Activated CD4-positive, alpha-beta T cell treated with anti-CD3 and anti-CD28 coated beads, Interleukin-2, amount 10 ng/mL, durations not matched to agents 7 days and 5 days (primary cell): ENCODE measurements at places on chromosomes 16 and 17.

- DNase-seq: no peak
These were observed 610 bp downstream of the C16orf74 start for GRCh38 chr16:85750146-85750826.

DNA sequence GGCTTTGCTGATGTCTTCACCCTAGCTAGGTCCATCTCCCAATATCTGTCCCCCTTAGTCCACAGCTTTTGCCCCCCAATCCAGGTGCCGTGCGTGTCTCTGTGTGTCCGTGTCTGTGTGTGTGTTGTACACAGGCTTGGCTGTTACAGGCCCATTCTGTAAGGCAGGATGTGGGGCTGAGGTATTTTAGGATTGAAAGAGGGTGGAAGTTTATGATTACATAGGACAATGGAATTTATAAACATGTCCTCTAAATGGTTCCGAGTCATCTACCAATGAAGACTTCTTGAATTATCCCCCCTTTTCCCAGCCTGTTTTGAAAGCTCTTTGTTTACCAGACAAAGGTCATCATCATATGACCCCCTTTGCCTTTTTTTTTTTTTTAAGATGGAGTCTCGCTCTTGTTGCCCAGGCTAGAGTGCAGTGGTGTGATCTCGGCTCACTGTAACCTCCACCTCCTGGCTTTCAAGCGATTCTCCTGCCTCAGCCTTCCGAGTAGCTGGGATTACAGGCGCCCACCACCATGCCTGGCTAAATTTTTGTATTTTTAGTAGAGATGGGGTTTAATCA, 21.9 kb downstream of the ACE start:
- DNase-seq: no peak

GRCh38 chr16:8764525-8765250, 32.8 kb downstream of the TMEM186 start:
- no peak for DNase-seq

GRCh38 chr16:89039756-89040155, 53.9 kb upstream of the ACSF3 start:
- no peak for DNase-seq

DNA sequence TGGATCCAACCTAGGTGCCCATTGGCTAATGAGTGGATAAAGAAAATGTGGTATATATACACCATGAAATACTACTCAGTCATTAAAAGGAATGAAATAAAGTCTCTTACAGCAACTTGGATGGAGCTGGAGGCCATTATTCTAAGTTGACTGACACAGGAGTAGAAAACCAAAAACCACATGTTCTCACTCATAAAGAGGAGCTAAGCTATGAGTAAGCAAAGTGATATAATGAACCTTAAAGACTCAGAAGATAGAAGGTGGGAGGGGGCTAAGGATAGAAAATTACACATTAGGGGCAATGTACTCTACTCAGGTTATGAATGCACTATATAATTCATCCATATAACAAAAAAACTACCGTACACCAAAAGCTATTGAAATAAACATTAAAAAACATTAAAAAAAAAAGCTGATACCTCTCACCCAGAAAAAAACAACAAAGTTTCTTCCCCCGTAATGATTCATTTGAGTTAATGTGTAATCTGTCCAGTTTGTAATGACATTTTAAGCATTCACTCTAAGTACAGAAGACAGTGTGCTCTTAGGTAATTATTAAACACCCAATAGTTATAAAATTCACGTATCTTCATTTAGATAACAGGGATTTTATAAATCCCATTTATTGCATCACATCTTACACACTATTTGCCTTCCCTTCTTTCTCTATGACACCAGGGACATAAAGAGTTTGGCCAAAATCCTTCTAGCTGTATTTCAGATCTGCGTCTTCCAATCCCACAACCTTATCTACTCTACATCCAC, 941.5 kb downstream of the CDH11 start:
- DNase-seq: no peak

DNA sequence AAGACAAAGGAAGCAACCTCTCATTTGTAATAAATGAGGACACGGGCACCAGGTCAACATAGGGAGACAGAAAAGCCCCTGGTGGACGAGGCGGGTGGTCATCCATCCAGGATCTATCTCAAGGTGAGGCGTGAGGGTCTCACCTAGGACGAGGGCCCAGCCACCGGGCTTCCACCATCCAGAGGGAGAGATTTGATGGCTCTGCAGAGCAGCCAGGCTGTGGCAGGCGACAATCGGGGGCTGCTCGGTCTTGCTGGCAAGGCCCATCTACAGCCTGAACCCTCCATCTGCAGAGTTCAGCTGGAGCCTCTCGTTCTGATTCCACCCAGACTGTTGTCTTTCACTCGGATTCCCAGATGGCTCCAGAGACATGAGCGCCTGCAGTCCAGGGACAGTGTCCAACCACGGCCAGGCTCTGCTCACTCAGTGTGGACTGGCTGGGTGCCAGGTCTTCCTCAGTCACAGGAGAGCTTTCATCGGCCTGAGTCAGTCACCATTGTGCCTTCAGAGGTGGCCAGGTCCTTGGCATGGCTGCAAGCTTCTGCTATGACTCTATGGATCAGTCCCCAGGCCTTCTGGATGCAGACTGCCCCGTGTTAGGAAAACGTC, 5.9 kb downstream of the LITAFD start:
- no peak for DNase-seq
